CD4-positive, alpha-beta T cell treated with Interleukin-2 at 100 ng/mL for 4 hours (primary cell): ENCODE measurements at places on chromosomes 11 and 22.

DNA sequence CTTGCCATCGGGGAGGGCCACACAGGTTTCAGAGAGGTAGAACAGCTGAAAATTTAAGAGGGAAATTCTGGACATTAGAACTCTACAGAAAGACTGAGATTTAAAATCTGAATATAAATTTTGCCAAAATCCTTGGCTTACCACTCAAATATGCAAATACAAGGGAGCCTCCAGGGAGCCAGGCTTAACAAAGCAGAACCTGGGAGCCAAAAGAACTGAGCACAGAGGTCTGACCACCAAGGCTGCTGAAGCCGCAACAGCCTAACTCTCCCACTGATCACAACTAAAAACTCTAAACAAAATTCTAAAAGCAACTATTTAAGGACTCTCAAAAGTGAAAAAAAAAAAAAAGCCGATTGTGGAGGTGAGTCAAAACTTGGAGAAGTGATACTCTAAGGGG lies 34.3 kb downstream of the IZUMO1R start:
- no peak for DNase-seq

GRCh38 chr22:38772623-38772873 lies 16.8 kb upstream of the SUN2 start:
- DNase-seq: no peak

- no peak for DNase-seq
These were observed 28.1 kb upstream of the MN1 start for GRCh38 chr22:27829620-27830019.

DNA sequence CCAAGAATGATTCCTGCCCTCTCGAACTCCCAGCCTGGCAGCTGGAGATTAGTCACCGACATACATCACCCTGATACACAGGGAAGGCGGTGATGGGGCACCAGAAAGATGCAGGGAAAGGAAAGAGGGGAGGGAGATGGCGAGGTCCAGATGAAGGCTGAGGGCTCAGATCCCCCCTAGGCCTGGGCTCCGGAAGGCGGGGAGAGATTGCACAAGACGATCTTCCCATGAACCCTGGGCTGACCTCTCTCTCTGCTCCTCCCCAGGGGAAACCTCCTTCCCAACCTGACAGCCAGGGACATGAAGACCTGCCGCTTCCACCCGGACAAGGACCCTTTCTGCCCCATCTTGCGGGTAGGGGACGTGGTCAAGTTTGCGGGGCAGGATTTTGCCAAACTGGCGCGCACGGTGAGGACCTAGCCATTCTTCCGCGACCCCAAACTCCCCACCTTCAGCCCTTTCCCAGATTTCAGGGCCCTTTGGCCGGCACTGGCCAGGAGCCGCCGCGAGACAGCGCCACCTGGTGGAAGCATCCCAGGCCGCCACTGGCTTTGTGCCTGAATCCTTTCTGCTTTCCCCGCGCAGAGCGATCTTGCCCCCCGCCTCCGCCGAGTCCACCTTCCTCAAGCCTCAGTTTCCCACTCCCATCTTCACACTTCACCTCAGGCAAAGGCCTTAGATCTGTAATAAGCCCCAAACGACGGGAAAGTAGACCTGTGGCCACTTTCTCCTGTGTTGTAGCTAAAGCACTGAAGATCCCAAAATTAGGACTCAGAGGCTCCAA lies 11.5 kb downstream of the P2RX3 start:
- peak; percentile 61 for DNase-seq

- DNase-seq: no peak
These were observed 16.8 kb upstream of the CUL5 start for GRCh38 chr11:107991868-107992414.

- no peak for DNase-seq
These were observed 43.6 kb upstream of the HORMAD2 start for GRCh38 chr22:30036656-30037055.
